ENCODE measurements at places on chromosomes 7 and 10.

GRCh38 chr7:90469554-90469953, at the start of gene PTTG1IP2:
PTTG1IP2 (plus strand) TSS chr7:90469639; CDS start chr7:90469787, 148 bp downstream.
- no peak for DNase-seq

- DNase-seq: no peak
Measured at GRCh38 chr10:58326967-58327381, 7.8 kb upstream of the UBE2D1 start.

DNA sequence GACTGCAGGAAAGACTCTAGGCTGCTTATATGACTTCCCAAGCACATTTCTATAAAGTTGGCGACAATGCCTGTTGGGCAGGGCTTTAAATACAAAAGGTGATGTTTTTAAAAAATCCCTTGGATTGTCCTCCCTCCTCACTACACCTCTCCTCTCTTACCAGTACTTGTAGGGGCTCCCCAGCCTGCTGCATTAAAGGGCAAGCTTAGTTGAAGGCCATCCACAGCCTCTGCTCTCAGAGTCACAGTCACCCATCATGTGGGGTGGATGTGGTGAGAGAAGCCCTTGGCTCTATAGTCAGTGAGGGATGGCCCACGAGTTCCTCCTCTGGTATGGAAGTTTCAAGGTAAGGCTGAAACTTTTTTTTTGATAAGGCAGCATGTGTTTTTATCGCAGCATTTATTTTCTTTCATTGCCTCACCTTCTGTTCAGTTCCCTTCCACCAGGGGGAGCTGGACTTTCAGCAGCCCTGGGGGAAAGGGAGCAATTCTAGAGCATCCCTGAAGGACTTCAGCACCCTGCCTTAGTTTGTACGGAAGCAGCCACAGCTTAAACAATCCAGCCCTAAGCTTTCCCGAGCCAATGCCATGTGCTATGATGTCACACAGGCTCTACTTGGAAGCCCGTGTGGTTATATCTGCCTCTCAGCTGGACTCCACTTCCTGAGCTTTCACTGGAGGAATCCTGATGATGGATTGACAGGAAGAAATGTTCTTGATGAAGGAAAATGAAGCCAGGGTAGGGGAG, 131.9 kb downstream of the CALCR start:
- DNase-seq: no peak

- no peak for DNase-seq
Measured at GRCh38 chr10:109977382-109977806, 30.4 kb upstream of the ADD3 start.

- no peak for DNase-seq
Measured at GRCh38 chr7:152403726-152404125, 32.1 kb downstream of the KMT2C start.

GRCh38 chr10:3173171-3173878, 743 bp upstream of the PITRM1 start:
- DNase-seq: no peak

DNA sequence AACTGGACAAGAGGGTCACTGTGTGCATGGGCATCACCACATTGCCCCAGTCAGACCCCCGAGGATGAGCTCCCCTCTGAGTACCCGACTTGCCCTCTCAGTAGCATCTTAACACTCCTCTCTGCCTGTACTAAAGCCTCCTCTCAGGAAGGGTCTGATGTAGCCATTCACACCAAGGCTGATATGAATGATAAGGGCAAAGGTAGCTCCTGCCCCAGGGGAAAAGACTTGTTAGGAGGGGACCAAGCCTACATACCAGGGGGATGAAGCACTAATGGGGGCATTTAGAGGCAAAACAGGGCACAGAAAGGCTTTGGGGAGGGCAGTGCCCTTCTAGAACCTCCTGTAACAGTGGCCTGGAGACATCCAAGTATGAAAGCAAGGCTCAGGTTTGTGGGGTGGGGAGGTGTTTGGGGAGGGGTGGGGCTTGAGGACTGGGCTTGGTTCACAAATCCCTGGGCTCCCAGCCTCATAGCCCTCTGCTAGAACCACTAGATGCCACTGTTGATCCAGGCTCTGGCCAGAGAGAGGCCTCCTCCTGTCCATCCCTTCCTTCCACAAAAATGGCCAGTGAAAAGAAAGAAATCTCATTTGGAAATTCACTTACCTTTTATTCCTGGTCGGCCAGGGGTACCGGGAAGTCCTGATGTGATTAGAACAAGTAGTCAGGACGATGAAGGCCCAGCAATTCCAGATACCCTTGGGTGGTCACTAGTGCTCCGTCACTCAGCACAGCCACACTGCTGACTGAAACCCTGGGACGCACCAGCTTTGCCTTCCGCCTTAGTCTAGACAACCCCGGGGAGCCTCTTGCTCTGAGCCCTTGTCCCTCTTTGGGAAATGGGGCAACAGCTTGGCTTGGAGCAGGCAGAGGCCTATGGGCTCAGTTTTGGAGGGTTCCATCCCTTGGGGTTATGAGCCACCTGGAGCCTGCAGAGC, 40.3 kb downstream of the COL17A1 start:
- peak; percentile 43 for DNase-seq

GRCh38 chr10:4643471-4643870, 182.5 kb upstream of the AKR1E2 start:
- no peak for DNase-seq

- DNase-seq: no peak
Measured at GRCh38 chr10:116634126-116634975, 13.6 kb downstream of the PNLIPRP2 start.

DNA sequence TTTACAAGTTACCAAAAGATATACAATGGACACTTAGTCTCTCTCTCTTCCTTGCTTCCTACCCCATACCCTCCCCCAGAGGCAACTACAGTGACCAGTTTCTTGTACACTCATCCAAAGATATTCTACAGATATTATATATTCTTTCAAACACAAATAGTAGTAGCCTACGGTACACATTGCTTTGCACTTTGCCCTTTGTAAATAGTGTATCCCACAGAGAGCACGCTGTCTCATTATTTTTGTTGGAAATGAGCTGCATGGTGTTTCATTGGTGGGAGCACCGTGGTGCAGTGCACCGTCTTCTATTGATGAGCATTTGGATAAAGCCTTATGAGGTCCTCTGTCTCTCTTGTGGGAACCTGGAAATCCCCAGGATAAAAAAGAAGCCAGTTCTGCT, 24.2 kb downstream of the STRA8 start:
- DNase-seq: no peak

DNA sequence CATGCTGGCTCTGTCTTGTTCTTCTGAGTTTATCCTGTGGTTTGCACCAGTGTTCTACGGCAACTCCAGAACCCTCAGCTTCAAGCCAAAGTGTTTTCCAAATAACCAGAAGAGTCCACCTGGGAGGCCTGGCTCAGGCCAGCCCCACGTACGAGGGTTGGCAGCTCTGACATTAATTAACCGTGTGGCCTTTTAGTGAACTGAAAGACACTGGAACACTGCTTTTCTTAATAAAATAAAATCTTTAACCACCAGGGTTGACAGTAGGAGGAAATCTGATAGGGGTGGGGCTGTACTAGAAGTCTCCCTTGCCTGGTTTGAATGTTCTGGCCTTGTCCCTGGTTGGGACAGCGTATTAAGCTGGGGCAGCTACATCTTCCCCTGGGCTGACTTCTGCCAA, 64.9 kb downstream of the SYPL1 start:
- DNase-seq: no peak

DNA sequence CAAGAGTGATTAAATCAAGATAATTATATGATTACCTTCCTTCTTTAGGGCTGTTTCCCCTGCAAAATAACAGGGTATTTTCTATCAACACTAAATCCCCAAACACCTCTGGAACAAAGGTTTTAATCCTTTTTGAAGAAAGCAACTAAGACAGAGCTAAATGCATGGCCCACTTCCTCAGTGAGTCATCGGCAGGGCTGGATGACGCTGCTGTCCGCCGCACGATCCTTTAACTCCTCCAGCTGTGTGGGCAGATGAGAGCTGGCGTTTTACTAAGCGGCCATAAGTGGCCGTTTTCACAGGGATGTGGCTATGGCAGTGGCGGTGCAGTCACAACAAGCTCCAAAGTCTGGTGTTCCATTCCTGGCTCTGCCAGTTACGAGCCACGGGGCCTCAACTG, 76.0 kb upstream of the C1QL3 start:
- DNase-seq: peak; percentile 42

DNA sequence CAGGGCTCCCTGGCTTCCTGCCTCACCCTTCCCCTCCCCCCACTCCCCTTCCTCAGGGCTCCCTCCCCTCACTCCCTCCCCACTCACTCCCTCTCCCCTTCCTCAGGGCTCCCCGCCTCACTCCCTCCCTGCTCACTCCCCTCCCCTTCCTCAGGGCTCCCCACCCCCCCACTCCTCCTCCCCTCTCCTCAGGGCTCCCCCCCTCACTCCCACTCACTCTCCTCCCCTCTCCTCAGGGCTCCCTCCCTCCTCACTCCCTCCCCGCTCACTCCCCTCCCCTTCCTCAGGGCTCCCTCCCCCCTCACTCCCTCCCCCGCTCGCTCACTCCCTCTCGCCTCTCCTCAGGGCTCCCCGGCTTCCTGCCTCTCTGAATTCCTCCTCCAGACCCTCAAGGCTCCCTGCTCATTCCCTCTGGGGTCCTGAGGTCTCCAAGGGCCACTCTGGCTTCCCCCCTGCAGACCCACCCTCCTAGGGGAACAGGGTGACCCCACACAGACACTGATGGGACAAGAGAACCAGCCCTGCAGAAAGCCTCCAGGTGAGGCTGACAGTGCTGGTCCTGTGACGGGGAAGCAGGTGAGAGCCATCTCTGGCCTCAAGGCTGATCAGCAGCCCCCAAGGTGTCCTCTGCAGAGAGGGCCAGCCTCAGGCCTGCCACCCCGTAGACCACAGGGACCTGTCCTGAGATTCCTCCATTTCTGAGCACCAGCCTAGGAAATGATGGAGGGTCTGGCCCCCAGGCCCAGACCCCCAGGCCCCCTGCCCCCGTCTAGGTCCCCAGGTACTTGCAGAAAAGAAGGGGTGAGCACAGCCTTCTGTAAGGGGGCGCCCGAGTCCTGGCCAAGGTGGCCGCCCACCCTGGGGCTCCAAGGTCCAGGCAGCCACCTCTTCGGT, 47.2 kb downstream of the PWWP2B start:
- DNase-seq: no peak

DNA sequence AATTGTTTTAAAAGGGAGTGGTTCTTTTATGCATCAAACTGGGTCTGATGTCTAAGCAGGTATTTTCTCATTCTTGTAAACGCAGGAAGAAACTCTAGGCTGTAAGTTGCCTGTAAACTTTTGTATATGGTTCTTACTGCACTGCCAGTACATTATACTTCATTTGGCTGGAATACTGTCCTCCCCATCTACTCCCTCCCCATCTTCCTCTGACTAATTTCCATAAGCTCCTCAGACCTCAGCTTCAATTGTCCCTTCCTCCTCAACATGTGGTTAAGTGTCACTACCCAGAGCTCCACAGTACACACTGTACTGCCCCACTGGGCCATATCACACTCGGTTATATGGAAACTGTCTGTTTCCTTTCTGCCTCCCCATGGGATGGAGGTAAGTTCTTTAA, 161.4 kb upstream of the MDFIC start:
- no peak for DNase-seq

- DNase-seq: no peak
Measured at GRCh38 chr10:73588656-73589055, 2.5 kb downstream of the USP54 start.

GRCh38 chr10:44069573-44069972, 315.3 kb downstream of the CXCL12 start:
- DNase-seq: no peak

DNA sequence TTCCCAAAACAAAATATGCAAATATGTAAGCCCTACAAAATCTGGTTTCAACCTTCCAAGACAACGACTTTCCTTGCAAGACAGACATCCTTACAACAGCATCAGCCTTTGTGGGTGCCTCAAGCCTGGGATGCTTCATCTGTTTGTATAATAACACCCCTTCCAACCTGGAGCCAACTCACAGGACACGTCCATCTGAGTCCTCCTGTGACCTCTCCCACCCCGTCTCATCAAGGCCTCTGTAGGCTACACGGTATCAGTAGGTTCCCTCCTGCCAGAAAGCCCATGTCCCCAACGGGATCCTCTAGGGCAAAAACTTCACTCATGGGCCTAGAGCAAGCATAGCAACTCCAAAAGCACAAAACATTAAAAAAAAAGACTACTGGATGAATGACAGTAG, 173.2 kb downstream of the TNS3 start:
- DNase-seq: no peak

- no peak for DNase-seq
Measured at GRCh38 chr10:99487125-99487807, 45.5 kb upstream of the NKX2-3 start.

DNA sequence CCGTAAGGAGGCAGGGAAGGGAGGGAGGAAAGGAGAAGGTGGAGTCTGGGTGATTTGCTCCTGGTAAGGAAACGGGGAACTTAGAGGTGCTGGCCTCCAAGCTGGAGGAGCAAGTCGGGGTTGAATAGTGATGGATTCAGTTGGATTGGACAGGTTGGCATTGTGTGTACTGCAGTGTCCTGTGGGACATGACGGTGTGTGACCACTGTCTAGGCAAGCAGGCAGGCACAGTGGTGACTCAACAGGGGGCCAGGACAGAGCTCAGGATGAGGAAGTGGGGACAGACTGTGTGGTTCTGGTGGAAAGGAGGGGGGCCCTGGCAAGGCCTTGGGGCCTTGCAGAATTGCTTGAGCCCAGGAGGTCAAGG, 48.8 kb downstream of the COL26A1 start:
- no peak for DNase-seq

DNA sequence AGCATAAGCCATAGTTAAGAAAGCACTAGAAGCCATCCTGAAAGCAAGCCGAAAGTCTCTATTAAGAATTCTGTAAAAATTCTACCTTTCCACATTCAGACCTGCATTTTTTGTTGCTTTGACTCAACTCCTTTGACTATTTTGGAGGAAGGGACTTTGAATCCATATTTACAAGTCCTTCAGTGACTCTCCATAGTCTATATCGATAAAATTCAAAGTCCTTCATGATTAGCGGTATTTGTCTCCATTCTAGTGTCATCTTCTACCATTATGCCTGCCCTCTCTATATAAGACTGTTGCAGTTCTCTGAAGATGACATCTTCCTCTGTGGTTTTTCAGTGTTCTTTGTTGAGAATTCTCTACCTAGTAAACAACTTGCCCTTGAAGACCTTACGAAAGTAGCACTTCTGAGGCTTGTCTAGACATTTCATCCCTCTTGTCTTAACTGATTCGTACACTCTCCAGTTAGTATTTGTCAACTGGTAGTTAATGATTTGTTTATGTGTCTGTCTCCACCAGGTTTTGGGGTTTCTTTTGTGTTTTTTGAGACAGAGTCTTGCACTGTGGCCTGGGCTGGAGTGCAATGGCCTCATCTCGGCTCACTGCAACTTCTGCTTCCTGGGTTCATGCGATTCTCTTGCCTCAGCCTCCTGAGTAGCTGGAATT, 1.7 kb downstream of the CCSER2 start:
- no peak for DNase-seq

DNA sequence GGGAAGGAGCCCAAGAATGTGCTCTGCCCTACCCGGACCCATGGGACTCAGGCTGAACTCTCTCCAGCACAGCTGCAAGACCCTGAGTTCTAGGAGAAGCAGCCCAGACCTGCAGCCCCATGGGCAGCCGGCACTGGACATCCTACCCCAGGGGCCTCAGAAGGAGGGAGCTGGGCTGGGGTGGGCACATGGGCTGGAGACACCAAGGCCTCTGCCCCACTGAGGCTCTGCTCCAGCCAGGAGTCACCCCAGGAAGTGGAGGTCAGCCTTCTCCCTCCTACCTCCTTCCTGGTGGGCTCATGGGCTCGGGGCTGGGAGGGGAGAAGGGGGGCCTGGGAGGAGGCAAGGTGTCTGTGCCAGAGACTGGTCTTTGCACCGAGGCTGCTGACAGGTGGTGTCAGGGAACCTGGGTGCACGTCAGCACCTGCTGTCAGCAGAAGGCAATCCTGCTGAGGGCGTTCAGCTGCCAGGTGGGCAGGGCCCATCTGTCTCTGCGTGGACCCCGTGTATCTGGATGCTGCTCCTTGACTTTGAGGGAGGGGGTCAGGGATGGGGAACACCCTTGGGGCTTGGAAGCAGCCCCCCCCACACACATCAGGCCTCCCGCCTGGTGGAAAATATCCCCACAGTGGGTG, 95.2 kb downstream of the PDGFA start:
- no peak for DNase-seq

Measured in non-pigmented ciliary epithelial cell (primary cell).